ENCODE measurements at places on chromosomes 13 and 19.

DNA sequence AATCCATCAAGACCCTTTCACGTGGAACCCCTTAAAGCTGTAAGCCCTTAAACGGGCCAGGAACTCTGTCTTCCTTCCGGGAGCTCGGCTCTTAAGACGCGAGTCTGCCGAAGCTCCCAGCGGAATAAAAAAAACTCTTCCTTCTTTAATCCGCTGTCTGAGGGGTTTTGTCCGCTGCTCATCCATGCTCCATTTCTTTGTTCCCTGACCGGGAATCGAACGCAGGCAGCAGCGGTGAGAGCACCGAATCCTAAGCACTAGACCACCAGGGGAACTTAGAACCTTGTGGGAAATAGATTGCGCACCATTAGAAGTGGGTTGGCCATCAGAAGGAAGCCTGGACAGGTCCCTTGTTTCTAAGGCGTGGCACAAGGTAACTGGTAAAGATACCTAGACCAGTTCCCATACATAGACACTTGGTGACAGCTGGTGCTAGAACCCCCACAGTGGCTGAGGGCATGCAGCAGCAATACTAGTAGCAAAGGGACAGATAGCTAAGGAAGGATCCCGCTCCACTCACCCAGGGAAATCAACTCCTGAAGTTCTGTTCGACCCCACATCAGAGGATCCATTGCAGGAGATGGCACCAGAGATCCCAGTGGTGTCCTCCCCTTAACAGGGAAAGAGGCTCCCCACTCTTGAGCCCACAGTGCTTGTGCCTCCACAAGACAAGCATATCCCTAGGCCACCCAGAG, 1.5 kb upstream of the RGCC start:
- no peak for ATAC-seq

DNA sequence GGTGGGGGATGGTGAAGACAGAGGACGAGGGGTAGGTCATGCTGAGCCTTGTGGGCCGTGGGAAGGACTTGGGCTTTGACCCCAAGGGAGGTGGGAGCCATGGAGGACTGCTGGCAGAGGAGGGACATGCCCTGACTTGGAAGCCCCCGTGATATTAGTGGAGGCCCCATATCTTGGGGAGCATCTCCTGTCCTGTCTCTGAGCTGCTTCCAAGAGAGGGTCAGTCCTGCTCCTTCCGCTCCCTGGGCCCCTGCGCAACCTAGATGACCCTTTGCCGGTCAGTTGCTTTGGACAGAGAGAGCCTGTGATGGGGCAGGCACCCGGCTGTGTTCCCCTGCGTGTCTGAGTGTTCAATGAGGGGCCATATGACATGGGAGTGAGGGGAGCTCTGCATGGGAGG, 5.2 kb downstream of the TLE6 start:
- ATAC-seq, result no peak

DNA sequence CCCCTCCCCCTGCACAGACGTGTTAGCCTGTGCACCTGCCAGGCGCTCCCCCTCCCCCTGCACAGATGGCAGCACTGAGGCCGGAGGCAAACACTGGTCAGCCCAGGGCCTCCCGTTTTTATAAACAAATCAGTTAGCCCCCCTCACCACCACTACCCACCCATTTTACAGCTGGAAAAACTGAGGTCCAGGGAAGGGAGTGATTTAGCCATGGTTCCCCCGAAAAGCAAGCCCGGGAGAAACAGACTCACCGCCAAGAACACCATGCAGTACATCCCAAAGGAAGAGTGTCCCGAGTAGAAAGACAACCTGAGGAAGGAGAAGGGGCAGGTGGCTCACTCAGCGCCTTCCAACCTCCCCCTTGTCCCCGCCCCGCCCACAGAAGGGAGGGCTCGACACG, 8.7 kb downstream of the PLPP2 start:
- ATAC-seq, result no peak

DNA sequence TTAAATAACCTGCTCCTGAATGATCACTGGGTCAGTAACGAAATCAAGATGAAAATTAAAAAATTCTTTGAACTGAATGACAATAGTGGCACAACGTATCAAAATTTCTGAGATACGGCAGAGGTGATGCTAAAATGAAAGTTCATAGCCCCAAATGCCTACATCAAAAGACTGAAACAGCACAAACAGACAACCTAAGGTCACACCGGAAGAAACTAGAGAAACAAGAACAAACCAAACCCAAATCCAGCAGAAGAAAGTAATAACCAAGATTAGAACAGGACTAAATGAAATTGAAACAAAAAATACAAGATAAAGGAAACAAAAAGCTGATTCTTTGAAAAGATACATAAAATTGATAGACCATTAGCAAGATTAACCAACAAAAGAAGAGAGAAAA, 324.1 kb downstream of the RBM26 start:
- no peak for ATAC-seq

DNA sequence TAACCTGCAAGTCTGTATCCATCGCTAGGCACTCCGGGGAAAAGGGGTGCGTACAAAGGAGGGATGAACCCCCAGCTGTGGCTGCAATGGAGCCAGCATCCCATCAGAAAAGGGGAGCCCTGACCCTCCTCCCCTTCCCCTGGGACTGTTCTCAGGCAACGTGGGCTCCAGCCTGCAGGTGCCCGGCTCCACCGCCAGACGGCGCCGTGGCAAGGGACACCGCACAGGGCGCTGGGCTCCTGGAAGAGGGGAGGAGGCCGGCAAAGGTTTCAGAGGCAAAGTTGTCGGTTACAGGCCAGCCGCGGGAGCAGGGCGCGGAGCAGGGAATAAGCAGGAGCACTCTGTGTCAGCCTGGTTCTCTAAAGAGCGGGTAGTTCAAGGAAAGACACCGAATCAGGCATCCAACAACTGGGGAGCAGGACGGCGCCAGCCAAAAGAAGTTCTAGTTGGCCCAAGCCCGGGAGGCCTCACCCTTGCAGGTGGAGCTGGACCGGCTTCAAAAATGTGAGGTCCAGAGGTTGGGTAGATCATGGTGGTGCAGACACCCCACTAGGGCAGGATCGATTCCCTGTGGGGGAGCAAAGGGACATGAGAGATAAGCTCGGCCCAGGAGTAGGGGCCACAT, 53.0 kb upstream of the ATP12A start:
- ATAC-seq, result no peak

DNA sequence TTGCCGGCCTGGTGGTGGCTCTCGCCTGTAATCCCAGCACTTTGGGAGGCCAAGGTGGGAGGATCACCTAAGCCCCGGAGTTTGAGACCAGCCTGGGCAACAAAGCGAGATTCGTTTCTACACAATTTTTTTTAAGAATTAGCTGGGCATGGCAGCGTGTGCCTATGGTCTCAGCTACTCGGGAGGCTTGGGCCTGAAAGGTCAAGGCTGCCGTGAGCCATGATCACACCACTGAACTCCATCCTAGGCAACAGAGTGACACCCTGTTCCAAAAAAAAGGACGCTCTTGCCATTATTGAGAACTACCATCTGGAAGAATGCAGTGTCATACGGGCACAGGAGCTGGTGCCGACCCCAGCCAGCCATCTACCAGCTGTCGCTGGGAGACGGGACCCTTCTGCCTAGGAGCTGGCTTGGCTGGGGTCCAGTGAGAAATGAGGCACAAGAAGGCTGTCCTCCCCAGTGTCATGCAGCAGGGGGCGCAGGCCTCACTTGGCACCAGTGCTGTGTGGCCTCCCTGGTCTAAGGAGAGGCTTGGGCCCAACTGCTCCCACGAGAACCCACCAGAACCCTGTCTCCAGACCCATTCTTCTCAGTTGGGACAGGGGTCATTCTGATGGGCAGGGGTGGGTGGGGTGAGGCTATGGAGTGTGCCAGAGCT, 12.2 kb upstream of the RELB start:
- peak; percentile 66 for ATAC-seq

GRCh38 chr13:106407338-106407737, 128.1 kb downstream of the EFNB2 start:
- ATAC-seq, result peak; percentile 9

- no peak for ATAC-seq
Measured at GRCh38 chr13:45851956-45852355, 403 bp upstream of the SIAH3 start.
